ENCODE measurements at places on chromosomes 3 and 15.

- no peak for DNase-seq
Measured at GRCh38 chr3:140276703-140277102, 341.7 kb downstream of the CLSTN2 start.

DNA sequence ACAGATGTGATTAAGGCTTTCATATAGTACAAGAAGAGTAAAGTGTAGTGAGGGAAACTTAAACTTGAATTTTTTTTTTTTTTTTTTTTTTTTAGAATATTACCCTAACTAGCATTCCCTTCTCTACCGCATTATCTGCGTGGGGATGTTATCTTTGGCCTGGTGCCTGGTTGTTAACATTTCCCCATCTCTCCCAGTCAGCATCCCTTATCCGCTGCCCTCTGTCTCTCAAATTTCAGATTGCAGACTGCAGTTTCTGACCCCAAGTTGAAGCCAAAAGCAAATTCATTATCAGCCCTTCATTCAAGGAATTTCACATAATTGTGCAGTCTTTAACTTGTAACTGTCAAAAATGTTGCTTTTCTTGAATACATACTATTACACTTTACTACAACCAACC lies 353.0 kb downstream of the PLOD2 start:
- DNase-seq: no peak

- no peak for DNase-seq
Measured at GRCh38 chr15:64742385-64742784, 33.0 kb downstream of the RBPMS2 start.

DNA sequence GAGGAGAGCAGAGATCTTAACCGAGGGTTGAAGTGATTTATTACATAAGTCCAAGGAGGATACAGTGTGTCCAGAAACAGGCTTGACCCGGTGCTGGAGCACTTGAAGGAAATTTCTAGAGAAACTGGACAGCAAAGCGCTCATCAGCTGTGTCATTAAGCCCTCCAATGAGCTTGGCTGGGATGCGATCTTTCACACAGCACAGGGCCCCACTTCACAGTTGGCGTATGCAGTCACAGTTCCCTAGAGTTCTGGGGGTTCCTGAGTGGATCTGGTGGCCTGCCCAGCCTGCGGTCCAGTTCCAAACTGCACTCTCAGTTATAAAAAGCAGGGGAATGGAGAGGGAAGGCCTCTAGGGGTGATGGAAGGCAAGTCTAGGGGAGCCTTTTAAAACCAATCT lies 13.6 kb downstream of the ST8SIA2 start:
- DNase-seq: no peak

- DNase-seq: no peak
Measured at GRCh38 chr3:64220161-64220914, 4.9 kb downstream of the PRICKLE2 start.

- DNase-seq: no peak
Measured at GRCh38 chr3:71956716-71957115, 171.8 kb upstream of the PROK2 start.

DNA sequence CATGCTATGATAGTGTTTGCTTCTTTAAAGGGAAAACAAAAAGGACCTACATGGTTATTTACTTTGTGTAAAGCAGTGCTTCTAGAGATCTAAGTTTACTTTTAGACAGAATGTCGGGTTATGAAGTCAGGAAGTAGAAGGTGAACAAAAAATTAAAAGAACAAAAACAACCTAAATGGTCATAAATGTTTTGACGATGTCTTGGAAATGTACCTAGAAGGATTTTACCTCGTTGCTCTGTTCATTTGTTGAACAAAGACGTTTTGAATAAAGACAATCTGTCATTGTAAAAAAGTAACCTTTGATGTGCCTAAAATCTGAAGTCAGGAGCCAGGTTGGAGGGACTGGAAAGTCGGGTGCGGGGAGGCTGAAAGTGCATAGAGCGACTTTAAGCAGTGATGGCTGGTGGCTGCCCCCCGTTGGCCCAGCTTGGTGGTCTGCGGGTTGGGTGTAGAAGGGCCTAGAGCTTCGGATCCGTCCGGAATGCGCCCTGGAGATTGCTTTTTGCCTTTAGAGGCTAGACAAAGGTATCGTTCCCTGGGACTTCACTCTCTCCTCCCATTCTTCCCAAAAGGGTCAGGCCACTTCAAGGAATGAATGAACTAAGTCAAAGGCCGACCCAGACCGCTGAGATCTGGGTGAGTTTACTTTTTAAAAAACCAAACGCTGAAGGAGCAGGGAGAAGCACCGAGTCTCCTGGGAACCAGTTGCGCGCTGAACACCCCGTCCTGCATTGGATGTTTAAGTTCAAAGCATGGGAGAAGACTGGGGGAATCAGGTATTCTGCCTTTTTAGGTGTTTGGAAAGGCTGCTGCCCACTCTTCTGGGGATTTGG lies 2.1 kb downstream of the SOX14 start:
- no peak for DNase-seq

DNA sequence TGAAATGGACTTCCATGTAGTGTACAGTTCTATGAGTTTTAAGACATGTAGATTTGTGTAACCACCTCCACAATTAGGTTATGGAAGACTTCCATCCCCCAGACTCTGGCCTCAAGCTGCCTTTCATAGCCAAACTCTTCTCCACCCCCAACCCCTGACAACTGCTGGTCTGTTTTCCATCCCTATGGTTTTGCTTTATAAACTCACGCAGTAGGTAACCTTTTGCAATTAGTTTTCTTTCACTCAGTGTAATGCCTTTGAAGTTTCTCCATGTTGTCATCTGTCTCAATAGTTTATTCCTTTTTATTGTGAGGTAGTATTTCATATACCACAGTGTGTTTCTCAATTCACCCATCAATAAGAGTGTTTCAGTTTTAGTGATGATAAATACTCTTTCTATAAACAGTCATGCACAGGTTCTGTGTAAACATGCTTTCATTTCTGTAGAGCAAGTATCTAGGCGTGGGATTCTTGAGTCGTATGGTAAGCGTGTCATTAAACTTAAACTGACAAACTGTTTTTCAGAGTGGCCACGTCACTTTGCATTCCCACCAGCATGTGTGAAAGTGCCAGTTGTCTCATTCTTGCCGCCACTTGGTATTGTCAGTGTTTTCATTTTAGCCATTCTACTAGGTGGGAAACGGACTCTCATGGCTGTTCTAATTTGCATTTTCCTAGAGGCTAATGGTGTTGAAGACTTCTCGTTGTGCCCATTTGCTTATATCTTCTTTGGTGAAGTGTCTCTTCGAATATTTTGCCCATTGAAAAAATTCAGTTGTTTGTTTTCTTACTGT lies 47.3 kb upstream of the ALDH1A3 start:
- DNase-seq: no peak

GRCh38 chr15:85312929-85313331 lies 67.5 kb upstream of the AKAP13 start:
- DNase-seq: peak; percentile 82

Data from brain pericyte (primary cell).